ENCODE measurements at places on chromosomes 12 and 14.
A peak's percentile ranks its signal among the peaks of the same experiment; 100 is the strongest.

DNA sequence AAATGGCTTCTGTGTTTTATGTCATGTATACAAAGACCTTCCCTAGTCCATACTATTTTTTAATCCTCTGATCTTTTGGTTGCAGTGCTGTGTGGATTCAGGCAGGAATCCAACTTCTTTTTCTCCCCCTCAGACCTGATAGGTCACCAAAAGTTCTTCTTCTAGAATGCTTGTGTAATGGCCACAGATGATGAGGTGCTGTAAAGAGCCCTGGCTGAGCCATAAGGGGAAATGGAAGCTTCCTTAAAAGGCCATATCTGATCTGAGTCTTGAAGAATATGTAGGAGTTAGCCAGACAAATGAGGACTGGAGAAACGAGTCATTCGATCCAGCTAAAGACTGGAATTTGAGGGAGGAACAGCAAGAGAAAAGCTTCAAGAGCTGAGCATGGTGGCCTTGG lies 353.9 kb downstream of the PCNX1 start:
- no peak for DNase-seq

DNA sequence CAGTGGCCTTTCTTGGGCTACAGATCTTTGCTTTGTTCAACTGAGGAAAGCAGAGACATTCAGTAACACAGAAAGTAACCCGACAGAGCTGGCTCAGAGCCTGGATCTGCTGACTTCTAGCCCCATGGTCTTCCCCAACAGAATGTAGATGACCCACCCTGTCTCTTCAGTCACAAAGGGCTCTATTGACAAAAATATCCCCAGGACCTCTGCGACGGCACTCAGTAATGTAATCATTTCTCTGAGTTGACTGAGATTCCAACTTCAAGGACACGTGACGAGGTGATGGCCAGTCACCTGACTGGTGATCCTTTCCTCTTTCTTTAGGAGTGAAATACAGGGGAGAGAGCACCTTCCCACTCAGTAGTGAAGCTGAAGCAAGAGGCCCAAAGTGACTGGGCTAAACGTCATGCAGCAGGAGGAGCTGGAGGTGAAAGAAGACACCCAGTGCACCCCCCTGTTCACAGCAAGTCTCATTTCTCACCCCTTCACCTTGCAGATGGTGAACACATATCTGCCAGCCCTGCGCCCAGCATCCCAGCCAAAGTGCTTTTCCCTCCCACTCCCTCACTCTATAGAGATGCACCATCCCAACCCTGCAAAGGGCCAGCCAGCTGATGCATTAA lies 179.2 kb upstream of the EGLN3 start:
- DNase-seq, result no peak

DNA sequence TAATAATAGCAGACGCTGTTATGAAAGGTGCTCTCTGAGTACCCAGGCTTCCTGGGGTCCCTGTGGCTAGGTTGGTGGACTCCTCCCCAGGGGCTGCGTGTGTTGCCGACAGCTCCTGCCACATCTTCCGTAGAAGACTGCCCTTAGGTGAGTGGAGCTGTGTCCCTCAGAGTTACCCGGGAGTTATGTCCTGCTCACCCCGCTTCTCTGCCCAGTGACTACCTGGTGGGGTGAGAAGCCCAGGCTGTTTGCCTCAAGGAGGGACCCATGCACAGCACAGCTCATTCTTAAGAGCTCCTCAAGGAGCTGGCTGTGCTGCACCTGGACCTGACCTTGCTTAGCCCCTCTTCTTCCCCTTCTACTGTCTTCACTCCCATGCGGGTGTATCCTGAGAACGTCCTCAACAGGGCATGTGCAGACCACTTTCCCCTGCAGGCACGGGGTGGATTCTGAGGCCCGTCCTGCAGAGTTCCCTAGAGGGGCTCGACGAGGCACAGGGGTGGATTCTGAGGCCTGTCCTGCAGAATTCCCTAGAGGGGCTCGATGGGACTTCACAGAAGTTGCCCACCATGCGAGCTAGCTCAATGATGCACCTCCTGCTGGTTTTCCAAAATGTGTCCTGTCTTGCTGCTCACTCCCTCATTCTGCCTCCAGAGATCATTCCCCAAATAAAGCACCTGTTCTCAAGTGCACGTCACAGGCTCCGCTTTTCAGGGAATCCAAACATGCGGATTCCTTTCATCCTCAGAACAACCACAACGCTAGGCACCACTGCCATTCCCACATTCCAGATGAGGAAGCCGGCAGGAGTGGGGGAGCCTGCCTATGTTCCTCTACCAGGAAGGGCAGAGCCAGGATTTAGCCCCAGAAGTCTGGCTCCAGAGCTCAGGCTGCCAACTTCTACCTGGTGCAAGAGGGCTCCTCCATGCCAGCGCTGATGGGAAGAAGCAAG lies 231.9 kb downstream of the GLT1D1 start:
- DNase-seq, result no peak

- no peak for DNase-seq
Observed at GRCh38 chr12:7642876-7643309, 22.8 kb downstream of the APOBEC1 start.

GRCh38 chr12:91877022-91877421 lies 268.6 kb downstream of the BTG1 start:
- DNase-seq, result no peak

DNA sequence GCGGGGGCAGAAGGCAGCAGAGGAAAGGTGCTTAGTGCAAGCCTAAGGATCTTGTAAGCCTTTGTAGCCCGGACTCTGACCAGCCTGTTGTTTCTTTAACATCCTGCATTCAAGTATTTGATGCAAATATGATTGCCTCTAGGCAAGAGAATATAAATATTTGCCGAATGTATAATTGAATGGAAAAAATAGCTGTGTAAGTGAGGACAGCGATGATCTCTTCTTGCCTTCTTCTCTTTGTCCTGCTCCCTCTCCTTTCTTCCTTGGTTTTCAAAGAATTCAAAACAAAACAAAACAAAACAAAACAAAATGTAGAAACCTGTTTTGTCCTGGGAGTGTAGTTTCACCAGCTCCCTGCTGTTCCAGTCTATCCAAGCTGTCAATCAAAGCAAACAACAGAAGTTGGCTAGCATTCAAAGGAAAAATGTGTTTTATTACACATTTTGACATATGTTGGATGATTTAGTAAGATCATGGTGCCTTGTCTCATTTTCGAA lies 74.9 kb upstream of the CPM start:
- no peak for DNase-seq

DNA sequence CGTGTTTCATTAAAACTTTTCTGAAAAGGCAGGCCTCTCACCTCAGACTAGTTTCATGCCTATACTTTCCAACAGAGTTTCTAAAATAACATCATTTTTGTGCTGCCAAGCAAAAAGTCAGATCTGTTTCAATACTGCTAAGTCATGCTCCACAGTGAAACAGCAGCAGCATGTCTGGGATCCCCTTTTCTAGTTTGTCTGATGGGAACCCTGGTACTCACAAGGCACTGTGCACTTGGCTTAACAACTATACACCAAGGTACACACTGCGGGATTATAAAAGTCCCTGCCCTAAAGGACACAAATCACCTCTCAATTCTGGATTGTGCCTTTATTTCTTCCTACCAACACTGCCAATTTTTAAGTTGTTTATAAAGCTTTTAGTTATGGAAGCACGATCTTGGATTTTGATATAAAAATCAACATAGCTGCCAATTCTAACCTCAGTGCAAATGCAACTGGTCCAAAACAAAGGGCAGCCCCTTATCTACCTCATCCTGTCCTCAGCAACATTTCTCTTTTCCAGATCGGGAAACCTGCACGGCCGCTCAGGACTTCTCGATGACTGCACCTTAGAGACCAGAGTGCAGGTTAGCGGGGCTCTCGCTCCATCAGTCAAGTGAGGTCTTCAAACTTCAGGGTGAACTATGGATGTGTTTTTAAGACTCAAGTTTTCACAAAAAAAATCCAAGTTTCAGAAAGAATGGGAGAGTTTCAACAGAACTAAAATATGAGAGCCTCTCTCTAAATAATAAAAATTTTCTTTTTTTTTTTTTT lies 1.7 kb upstream of the EIF5 start:
- no peak for DNase-seq

GRCh38 chr12:122948605-122949004 lies 17.7 kb downstream of the ABCB9 start:
- no peak for DNase-seq

GRCh38 chr14:78917462-78917861 lies 747.3 kb downstream of the NRXN3 start:
- no peak for DNase-seq

GRCh38 chr12:49296034-49296835 lies 1.3 kb downstream of the PRPH start:
- peak; percentile 67 for DNase-seq

- no peak for DNase-seq
Observed at GRCh38 chr12:94779485-94779884, 129.1 kb upstream of the TMCC3 start.

DNA sequence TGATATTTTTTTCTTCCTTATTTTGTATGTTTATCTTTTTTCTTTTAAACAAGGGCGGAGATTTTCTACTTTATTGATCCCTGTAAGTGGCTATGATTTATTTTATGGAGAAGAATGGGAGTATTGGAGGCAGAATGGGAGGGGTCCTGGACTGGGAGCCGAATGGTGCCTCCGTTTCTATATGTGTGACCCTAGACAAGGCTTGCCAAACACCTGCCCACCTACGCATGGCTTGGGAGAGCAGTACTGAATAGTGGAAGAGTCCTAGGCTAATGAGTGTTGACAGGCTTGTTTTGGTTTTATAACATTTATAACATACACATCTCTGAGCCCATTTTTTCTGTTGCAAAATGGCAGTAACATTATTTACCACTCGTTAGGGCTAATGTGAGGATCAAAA lies 29.0 kb downstream of the STK38L start:
- DNase-seq, result no peak

- no peak for DNase-seq
Observed at GRCh38 chr14:33642080-33642479, 308.8 kb downstream of the EGLN3 start.

DNA sequence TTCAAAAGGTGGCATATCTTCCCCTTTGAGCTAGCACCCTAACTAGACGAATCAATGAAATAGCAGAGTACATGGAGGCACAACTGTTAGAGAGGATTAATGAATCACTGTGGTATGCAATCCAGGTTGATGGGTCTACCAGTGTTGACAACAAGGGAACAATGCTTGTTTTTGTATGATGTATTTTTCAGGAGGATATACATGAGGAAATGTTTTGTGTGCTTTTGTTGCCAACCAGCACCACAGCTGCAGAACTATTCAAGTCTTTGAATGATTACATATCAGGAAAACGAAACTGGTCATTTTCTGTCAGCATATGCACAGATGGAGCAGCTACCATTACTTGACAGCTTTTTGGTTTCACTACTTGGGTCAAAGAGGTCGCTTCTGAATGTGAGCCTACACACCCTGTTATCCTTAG lies 142.6 kb downstream of the GPHN start:
- DNase-seq, result no peak

DNA sequence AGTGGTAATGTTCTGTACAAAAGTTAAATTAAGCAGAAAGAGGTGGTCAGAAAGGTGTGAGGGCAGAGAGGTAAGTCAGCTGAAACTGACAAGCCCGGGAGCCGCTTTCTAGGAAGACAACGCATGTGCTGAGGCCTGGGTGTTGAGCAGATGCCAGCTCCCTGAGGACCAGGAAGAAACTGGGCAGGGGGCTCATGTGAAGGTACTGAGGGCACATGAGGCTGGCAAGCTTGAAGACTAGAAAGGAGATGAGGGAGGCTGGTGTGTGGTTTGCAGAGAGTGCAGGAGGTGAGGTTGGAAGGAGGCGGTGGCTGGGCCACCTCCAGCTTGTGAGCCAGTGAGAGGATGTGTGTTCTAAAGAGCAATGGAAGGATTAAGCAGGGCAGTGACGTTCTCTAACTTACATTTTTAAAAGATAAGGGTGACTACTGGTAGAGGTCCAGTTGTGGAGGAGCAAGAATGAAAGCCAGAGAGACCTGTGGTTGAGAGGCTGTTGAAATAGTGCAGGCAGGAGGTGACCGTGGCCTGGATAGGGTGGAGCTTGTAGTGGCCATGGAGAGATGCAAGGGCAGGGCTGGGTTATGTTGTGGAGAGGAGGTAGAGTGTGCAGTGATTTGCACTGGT lies 29.1 kb downstream of the ZNF664 start:
- no peak for DNase-seq

GRCh38 chr12:75606151-75606550 lies 94.7 kb upstream of the KRR1 start:
- no peak for DNase-seq

GRCh38 chr12:20367583-20368113 lies 689 bp upstream of the PDE3A start:
- no peak for DNase-seq

DNA sequence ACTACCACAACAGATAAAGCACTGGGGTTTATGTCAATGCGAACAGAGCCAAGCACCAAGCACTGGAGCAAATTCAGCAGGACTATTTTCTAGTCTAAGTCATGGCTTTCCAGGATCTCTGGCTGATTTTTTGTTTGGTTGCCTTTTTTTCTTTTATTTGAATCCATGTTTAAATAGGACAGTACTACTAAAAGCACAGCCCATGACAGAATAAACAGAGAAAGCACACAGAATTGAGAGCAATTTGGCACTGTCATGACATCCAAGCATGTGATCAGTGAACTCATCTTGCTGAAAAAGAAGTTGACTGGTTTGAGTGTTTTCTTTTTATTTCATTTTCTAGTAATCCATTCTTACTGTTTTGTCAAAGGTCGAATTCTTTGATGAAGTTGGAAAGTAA lies 23.1 kb upstream of the RERG start:
- DNase-seq, result no peak

GRCh38 chr12:123390498-123391426 lies 6.8 kb downstream of the KMT5A start:
- no peak for DNase-seq

- peak; percentile 88 for DNase-seq
Observed at GRCh38 chr12:63668028-63668799, at the start of gene DPY19L2. TSS of gene DPY19L2 (minus strand) at chr12:63668493. CDS start at chr12:63668393, 100 bp downstream.

GRCh38 chr12:88501972-88502938 lies 78.0 kb downstream of the KITLG start:
- DNase-seq, result no peak

DNA sequence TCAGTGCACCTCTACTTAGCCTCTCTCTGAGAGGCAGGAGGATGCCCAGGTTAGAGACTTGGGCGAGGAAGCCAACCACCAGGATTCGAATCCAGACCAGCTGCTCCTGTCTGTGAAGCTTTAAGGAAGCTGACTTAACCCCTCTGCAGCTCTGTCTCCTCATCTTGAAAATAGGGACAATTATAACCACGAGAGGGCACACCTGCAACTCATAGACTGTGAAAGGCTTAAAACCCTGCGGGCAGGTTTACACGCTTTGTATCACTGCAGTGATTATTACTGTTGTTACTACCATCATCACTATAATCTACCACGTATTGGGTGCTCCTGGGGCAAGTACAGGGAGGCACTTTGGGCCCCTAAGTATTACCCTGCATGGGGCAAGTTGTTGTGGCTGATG lies 379.8 kb downstream of the VRK1 start:
- DNase-seq, result peak; percentile 23

DNA sequence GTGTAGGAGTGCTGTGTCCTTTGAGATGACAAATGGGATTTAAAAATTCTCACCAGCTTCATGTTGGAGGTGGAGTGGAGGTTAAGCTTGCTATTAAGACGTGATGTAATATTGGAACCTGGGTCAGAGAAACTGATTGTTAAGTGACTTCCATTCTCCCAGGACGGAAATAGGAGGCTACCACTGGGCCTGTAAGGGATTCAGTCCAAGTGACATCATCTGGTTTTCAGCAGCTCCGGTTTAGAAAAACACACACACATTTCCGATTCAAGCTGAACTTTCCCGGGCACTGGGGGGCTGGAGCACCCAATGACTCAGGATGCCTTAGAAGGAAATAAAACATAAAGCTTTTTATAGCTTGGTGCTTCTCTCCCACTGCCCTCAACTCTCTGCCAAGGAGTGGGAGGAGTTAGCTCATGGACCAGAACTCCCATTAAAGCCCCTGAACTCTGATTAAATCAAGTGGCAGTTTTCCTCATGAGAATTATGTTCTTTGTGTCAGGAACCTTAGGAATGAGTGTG lies 12.4 kb downstream of the CALM1 start:
- DNase-seq, result peak; percentile 30
